ENCODE measurements at places on chromosomes 11 and 22.

DNA sequence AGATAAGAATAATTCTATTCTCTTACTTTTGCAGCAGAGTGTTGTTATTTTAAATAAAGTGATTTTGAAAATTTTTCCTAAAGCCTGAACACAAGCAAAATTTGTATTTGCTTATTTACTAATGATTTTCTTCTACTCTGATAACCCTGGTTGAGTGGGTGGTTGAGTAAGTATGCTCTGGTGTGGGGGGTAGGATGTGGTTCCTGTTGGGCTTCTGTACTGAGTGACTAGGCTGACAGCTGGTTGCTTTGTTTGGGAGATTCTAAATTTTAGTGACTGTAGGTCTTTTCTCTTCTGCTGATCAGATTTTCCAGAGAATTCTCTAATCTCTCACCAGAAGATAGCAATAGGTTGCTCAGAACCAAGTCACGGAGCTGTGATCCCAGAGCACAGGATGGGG is 61.6 kb downstream of the METTL15 start:
- DNase-seq = no peak

- DNase-seq = peak; percentile 19
These were observed 146.3 kb upstream of the ARHGAP20 start for GRCh38 chr11:110858547-110858921.

- DNase-seq = peak; percentile 63
These were observed 7.0 kb upstream of the DDX17 start for GRCh38 chr22:38513063-38513462.

GRCh38 chr22:50318698-50319411 is 8.0 kb downstream of the DENND6B start:
- peak; percentile 49 for DNase-seq

DNA sequence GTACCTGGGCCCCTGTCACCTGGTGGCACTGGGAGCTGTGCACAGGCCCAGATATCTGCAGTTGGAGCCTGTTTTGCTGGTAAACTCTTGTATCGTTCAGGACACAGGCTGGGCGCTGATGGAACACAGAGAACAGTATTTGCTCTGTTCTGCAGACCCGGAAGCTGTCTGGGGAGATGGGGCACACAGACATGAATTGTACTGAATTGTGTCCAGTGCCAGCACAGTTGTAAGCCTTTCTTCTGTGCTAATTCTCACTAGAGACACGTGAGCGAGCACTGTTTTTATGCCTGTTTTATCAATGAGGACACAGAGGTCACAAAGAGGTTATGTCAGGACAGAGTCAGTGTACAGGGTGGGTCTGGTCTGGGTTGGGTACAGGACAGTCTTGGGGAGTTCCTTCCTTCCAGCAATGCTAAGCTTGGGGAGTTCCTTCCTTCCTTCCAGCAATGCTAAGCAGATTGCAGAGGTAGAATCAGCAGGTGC is 24.4 kb upstream of the ACR start:
- peak; percentile 6 for DNase-seq

- peak; percentile 80 for DNase-seq
These were observed 47.2 kb upstream of the SYT7 start for GRCh38 chr11:61627850-61628661.
